Stimulated activated CD4-positive, alpha-beta T cell treated with anti-CD3 and anti-CD28 coated beads, Interleukin-4, amount 100 ng/mL, for 4 hours (primary cell): ENCODE measurements at places on chromosomes 11 and 22.
A peak's percentile ranks its signal among the peaks of the same experiment; 100 is the strongest.

GRCh38 chr11:83023410-83023809, 48.3 kb downstream of the RAB30 start:
- no peak for DNase-seq

GRCh38 chr11:17504330-17505107, 27.9 kb upstream of the ABCC8 start:
- peak; percentile 82 for DNase-seq

DNA sequence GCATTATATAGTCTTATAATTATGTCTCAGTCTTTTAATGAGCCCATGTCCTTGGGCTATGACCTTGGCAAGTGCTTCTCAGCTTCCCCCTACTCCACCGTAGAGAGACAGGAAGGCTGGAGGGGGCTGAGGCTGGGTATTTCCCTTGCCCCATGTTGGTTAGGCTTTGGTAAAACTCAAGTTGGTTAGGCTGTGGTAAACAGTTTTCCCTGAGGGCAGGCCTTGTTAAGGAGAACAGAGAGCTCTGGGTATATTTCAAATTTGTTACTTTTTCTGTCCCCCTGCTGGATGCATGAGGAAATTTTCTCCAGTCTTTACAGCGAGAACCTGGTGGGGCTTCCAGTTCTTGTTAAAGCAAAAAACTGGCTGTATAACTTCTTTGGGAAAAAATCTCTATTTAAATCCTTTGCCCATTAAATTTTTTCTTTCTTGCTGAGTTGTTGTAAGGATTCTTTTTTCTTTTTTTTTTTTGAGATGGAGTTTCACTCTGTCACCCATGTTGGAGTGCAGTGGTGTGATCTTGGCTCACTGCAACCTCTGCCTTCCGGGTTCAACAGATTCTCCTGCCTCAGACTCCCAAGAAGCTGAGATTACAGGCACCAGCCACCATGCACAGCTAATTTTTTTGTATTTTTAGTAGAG, 12.2 kb upstream of the DCHS1 start:
- no peak for DNase-seq

- no peak for DNase-seq
Observed at GRCh38 chr11:130112071-130112830, 42.6 kb downstream of the APLP2 start.
